Stimulated activated CD8-positive, alpha-beta memory T cell treated with anti-CD3 and anti-CD28 coated beads, Interleukin-7, amount 100 ng/mL, for 1 hour (primary cell): ENCODE measurements at places on chromosomes 6 and 20.

GRCh38 chr6:27472182-27472616, 706 bp downstream of the ZNF184 start:
- no peak for DNase-seq

GRCh38 chr6:331622-332521, 39.6 kb downstream of the DUSP22 start:
- DNase-seq = no peak

DNA sequence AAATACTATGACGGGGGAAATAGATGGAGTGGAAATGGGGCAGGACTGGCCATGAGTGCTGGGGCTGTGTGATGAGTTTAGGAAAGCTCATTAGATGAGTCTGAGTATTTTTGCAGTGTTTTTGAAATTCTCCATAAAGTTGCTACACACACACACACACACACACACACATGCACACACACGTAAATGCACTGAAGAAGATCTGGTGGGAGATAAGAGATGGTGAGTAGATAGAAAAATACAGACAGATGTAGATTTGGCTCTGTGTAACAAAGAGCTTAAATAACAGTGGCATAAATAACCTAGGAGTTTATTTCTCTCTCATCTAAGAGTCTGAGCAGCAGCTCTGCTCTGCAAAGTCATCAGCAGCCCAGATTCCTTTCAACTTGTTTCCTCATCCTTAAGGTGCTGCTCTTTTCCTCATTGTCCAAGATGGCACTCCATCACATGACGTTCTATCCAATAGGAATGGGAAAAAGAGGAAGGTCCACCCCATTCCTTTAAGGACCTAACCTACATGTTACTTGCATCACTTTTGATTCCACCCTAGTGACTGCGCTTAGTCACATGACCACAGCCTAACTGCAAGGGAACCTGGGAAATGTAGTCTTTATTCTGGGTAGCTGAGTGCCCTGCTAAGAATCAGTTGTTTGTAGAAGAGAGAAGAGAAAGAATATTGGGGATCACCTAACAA, 76.4 kb downstream of the EYA2 start:
- no peak for DNase-seq

DNA sequence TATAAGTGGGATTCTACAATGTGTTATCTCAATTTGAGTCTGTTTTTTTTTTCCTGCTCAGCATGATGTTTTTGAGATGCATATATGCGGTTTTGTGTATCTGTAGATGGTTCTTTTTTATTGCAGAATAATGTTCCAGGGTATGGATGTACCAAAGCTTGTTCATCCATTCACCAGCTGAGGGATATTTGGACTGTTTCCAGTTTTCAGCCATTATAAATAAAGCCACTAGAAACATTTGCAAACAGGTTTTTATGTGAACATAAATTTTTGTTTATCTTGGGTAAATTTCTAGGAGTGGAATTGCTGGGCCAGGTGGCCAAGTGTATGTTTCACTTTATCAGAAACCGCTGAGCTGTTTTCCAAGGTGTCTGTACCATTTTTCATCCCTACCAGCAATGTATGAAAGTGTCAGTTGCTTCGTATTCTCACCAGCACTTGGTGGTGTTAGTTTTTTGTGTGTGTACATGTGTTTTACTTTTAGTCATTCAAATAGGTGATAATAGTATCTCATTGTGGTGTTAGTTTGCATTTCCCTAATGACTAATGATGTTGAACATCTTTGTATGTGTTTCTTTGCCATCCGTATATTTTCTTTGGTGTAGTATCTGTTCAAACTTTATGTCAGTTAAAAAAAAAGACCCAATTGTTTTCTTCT, 124.2 kb downstream of the CEBPB start:
- DNase-seq = no peak

DNA sequence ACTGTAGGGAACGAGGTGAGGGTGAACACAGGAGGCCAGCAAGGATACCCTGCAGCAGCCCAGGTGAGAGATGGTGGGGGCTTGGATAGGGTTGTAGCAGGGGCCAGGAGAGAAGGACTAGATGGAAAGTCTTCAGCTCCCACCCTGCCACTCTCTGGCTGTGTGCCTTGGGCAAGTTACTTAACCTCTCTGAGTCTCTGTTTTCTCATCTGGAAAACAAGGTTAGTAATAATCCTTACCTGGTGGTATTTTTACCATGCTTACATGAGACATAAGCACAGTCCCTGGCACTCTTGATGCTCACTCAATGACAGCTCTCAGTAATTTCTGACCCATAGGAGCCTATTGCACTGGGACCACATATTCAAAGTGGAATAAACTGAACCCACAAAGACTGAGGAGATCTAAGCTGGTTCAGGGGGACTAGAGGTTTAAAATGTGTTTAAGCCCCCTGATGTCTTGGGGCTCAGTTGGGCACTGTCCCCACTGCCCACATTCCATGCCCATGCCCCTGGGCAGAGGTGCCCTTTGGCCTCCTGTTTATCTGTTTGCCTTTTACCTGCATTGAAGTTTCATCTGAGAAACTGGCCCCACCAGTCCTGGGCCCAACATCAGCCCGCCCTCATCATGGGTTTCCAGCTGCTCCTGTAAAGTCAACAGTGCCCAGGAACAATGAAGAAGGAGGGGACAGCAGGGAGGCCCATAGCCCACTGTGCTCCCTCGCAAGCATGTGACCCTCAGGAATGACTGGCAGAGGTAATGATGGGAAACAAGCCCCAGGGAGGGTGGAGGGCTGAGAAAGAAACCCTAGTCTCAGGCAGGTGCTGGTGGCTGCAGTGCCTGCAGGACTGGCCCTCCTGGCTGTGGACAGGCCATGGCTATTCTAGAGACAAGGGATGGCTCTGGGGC, 104.0 kb downstream of the VEGFA start:
- no peak for DNase-seq

GRCh38 chr6:161947371-161947770, 673.5 kb upstream of the AGPAT4 start:
- no peak for DNase-seq

DNA sequence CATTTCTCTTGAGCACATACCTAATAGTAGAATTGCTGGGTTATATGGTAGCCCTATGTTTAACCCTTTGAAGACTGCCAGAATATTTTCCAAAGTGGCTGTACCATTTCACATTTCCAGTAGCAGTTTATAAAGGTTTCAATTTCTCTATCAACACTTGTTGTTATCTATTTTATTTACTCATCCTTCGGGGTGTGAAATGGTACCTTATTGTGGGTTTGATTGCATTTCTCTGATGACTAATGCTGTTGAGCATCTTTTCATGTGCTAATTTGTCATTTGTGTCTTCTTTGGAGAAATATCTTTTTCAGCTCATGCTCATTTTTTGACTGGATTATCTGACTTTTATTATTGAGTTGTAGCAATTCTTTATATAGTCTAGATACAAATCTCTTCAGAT, 5.4 kb downstream of the ENPP4 start:
- DNase-seq = no peak

GRCh38 chr6:140321891-140322290, 947.4 kb upstream of the CITED2 start:
- DNase-seq = no peak

- DNase-seq = no peak
Measured at GRCh38 chr6:63352069-63352543, 32.3 kb upstream of the LGSN start.
